ENCODE measurements at places on chromosomes 16 and 17.

DNA sequence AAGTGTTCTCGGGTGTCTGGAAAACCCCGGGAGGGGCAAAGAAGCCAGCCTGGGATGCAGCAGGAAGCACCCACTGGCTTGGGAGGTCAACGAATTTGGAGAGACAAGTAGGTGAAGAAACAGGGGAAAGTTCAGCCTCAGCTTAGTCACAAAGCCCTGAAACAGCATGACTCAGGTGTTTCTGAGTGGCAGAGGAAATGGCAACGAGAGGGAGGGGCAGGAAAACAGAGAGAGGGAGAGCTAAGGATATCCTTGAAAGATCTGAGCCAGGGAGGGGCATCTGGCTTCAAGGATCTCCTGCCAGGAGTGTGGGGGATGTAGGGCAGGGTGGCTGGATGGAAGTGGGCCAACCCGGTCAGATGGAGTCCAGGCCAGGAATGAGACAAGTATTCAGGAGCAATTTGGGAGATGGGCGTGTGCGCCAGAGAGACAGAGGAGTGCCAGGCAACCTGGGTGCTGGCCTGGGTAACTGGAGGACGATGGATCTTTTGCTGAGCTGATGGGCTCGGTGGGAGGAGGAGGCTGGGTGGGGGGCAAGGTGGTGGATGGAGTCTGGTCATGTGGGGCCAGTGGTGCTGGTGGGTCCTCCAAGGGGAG is 27.2 kb downstream of the ABCC3 start:
- no peak for DNase-seq

DNA sequence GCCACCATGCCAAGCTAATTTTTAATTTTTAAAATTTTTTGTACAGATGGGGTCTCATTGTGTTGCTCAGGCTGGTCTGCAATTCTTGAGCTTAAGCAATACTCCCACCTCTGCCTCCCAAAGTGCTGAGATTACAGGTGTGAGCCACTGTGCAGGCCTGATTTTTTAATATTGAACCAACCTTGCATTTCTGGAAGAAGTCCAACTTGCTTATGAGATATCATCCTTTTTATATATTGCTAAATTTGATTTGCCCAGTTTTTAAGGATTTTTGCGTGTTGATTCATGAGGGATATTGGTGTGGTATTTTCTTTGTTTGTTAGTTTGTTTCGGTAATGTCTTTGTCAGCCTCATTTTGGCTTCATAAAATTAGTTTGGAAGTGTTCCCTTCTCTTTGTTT is 196.4 kb downstream of the SEC14L1 start:
- DNase-seq: no peak

DNA sequence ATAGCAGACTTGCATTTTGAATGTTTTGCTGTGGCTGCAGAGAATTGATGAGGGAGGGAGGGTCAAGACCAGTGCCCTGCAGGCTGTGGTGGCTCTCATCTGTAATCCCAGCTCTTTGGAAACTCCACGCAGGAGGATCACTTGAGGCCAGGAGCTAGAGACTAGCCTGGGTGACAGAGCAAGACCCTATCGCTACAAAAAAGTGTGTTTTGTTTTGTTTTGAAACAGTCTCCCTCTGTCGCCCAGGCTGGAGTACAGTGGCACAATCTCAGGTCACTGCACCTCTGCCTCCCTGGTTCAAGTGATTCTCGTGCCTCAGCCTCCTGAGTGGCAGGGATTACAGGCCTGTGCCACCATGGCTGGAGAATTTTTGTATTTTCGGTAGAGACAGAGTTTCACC is 1.9 kb upstream of the UBE2G1 start:
- no peak for DNase-seq

GRCh38 chr16:68417711-68418301 is 30.5 kb downstream of the SMPD3 start:
- peak; percentile 55 for DNase-seq

DNA sequence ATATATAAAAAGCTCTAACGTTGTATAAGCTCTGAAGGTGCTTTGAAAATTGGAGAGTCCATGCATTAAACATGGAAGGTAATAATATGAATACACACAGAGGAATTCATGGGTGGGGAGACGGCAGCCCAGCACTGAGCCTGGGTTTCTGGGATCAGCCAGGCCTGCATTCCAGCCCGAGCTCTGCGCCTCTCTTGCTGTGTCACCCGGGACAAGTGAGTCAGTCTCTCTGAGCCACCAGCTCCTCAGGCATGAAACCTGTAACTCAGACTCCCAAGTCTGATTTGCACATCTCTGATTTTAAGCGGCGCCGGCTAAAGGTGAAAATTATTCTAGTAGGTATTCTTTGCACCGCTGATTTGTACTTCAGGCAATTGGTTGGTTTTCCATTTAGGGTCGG is 238.8 kb downstream of the MRTFB start:
- DNase-seq: no peak

GRCh38 chr17:82023447-82024241 is 539 bp downstream of the LRRC45 start:
- DNase-seq: no peak

All from activated T-cell treated with anti-CD3 and anti-CD28 coated beads, Interleukin-2, amount 50 U/mL, for 4 hours (primary cell).